Stimulated activated CD8-positive, alpha-beta memory T cell treated with anti-CD3 and anti-CD28 coated beads, Interleukin-4, amount 100 ng/mL, for 24 hours (primary cell): ENCODE measurements at places on chromosomes 7 and 10.

- no peak for DNase-seq
Observed at GRCh38 chr10:121293110-121293509, 305.1 kb downstream of the FGFR2 start.

- DNase-seq = no peak
Observed at GRCh38 chr10:126041117-126041516, 144.8 kb downstream of the FANK1 start.

- no peak for DNase-seq
Observed at GRCh38 chr10:44426247-44427034, 41.5 kb upstream of the CXCL12 start.

- DNase-seq = no peak
Observed at GRCh38 chr10:88162852-88163251, 299.4 kb downstream of the PTEN start.

- DNase-seq = no peak
Observed at GRCh38 chr7:108234971-108235450, 104.8 kb upstream of the LAMB4 start.

DNA sequence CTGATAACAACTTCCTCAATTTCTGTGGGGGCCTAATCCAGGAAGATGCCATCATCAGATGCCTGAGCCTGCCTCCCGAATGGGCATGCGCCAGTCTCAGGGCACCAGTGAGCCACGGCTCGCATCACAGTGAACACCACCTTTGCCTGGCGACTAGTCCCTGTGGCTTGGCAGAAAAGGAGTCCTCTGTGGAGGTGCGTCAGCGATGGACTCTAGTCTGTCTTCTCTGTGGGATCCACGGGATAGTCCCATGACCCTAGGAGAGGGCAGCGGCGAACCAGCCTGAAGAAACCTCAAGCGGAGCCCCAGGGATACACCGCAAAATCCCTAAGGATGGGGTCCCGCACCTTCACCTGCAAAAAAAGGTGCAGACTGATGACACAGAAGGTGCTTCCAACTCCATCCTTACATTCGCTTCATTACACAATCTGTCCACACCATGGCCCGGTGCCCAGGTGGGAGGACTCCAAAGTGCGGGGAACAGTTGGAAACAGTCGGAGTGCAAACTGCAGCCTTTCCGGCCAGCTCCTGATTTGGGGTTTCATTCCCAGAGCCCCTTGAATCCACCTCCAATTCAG lies 35.1 kb upstream of the ZNF273 start:
- DNase-seq = no peak

- no peak for DNase-seq
Observed at GRCh38 chr10:22605168-22605567, 109.2 kb downstream of the PIP4K2A start.
